ENCODE measurements at places on chromosomes 3 and 15. TPM values are rescaled to one million over a fixed set of nuclear protein-coding genes. Genes with fewer than 3 reads are reported as not detected.
A peak's percentile ranks its signal among the peaks of the same experiment; 100 is the strongest.

DNA sequence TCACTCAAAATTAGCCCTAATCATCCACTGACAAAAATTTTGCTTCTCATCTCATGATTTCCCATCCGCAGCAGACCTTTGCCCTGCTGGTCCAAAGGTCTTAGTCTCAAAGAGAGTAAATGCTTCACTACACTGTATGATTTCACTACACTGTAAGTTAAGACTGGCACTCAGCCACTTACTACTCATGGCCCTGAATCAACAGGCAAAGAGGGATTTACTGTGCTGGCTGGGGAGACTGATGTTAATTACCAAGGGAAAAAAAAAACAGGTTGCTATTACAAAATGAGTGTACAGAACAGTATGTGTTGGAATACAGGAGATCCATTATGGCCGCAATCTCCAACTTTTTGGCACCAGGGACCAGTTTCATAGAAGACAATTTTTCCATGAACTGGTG, 214.8 kb downstream of the ZMAT3 start:
- H3K4me1 ChIP-seq, result no peaks in the 10 kb centered on the region
- H3K27ac ChIP-seq, result no peak overlapping the region
- no peak for DNase-seq
- H3K4me3 ChIP-seq, result no peak overlapping the region
- no peaks in the 10 kb centered on the region for H3K36me3 ChIP-seq

GRCh38 chr15:43524254-43524845, 6.9 kb downstream of the MAP1A start:
- H3K27ac ChIP-seq, result no peak overlapping the region
- peaks cover 4% of the 10 kb centered on the region for H3K4me1 ChIP-seq
- H3K4me3 ChIP-seq, result no peak overlapping the region
- no peak for DNase-seq
- H3K27me3 ChIP-seq, result no peaks in the 10 kb centered on the region

- peaks cover 75% of the 10 kb centered on the region for H3K27me3 ChIP-seq
- no peaks in the 10 kb centered on the region for H3K4me1 ChIP-seq
- no peak overlapping the region for H3K27ac ChIP-seq
- H3K4me3 ChIP-seq, result peak overlapping the region; percentile 48
Measured at GRCh38 chr3:12005951-12006625, 1.9 kb downstream of the SYN2 start.

DNA sequence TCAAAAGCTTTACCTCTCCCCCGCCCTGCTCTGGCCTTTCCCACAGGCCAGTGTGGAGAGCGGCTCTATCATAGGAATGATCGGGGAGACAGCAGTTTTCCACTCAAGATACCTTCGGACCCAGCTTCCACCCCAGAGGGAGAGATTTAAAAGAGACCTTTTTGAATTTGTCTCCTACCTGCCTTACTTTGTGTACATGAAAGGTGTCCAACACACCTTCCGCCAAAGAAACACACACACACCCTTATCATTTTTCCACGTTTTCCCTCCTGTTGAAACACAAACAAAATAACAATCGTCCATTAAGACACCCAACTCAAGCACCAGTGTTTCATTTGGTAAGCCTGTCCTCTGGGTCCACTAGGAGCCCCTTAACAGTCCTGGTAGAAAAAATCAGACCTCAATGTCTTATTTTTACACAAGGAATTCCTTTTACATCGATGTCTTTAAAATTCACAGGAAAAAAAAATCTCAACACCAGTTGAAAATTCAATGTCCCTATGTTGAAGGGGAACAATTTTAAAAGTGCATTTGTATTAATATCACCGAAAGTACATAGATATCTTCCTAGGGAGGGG, 4.0 kb downstream of the HES1 start:
- H3K4me1 ChIP-seq, result peaks cover 50% of the 10 kb centered on the region
- H3K36me3 ChIP-seq, result peaks cover 7% of the 10 kb centered on the region
- DNase-seq, result no peak
- peak overlapping the region; percentile 90 for H3K4me3 ChIP-seq
- H3K27ac ChIP-seq, result peak overlapping the region; percentile 90

DNA sequence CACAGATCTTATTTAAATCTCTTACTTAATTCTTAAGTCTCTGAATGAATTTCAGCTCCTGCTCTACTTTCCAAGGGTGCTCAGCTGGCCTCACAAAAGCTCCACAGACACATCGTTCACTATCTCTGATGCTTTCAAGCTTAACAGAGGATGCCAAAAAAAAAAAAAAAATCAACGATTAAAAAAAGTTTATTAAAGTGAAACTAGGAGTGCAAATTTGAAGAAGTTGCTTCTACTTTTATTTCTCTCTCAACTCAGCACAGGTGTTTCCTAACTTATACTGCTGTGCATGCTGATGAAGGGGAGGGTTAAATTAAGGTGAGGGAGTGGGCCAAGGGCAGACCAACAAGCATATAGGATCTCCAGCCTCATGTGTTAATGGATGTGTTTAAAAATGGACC, 157.2 kb downstream of the TIGIT start:
- no peak overlapping the region for H3K4me3 ChIP-seq
- H3K27me3 ChIP-seq, result peaks cover 8% of the 10 kb centered on the region
- peak overlapping the region; percentile 68 for H3K27ac ChIP-seq
- H3K36me3 ChIP-seq, result no peaks in the 10 kb centered on the region
- H3K4me1 ChIP-seq, result peaks cover 44% of the 10 kb centered on the region

DNA sequence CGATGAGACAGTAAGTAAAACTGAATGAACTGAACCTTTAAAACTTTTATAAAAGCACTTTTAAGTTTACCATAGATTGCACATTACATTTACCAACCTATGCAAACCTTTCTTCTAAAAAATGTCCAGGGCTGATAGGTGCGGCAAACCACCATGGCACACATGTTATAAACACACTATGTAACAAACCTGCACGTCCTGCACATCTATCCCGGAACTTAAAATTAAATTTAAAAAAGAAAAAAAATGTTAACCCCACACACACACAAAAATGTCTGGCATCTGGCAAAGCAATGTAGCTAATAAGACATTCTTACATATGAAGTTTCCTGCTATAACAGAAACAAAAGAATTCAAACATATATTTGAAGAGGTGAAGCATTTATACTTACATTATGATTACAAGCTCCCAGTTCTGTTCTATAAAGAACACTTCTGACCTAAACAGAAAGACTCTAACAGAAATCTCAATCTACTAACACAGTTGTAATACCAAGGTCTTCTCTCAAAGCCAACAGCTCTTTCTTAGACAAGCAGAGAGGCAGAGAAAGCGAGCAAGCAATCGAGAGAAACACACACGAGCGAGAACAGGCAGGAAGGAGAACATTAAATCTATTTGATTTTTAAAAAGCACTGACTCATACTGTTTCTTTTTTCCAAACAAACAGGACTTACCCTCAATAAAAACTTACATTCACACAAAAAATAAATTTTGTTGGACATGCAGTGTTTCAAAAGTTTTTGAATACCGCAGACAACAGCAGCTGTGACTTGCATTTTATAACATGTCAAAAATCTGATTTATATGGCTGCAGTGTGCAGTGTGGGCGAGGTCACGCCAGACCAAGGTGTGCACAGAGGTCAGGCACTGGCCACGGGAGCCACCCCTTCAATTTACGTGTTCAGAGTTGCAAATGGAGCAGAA, at the start of gene NRG4:
TSS of gene NRG4 (minus strand) at position 798 of the 925 bp plus-strand sequence. CDS start 1,194 bp downstream, outside the sequence.
- peaks cover 22% of the 10 kb centered on the region for H3K4me1 ChIP-seq
- no peak for DNase-seq
- H3K27ac ChIP-seq, result peak within 1 kb of the TSS; percentile 98
- peaks cover 13% of the 10 kb centered on the region for H3K36me3 ChIP-seq

DNA sequence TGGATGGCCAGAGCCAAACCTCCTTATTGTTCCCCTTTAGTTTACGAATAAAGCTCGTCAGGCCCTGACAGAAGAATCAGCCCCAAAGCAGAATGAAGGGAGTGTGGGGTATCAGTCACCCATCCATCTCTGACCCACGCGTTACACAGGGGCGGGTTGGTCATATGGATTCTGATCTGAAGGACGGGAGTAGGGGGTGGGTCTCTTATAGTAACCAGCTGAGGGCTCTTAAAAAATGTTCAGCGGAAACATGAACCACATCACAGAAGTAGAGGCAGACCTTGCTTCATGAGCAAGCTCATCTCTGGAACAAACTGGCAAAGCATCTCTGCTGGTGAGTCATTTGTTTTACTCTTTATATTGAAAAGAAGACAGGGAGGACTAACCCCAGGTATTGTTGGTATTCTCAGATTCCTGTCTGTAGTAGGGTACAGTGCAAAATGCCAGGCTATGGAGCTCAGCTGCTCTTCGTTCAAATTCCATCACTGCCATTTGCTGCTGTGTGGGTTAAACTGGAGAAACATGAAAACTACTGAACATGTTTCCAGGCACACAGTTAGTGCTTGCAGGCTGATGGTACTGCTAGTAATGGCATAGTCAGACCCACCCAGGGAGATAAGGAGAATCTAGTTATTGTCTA, at the start of gene CXCR6:
TSS of gene CXCR6 (plus strand) at position 258 of the 640 bp plus-strand sequence. CDS start 3,018 bp downstream, outside the sequence.
- peaks cover 19% of the 10 kb centered on the region for H3K4me1 ChIP-seq
- DNase-seq, result no peak
- H3K27me3 ChIP-seq, result no peaks in the 10 kb centered on the region
- H3K36me3 ChIP-seq, result peaks cover 34% of the 10 kb centered on the region
- H3K4me3 ChIP-seq, result no peak within 1 kb of the TSS

- no peak for DNase-seq
- no peaks in the 10 kb centered on the region for H3K36me3 ChIP-seq
- H3K4me1 ChIP-seq, result no peaks in the 10 kb centered on the region
Measured at GRCh38 chr15:74146277-74146800, 16.0 kb downstream of the ISLR2 start.

DNA sequence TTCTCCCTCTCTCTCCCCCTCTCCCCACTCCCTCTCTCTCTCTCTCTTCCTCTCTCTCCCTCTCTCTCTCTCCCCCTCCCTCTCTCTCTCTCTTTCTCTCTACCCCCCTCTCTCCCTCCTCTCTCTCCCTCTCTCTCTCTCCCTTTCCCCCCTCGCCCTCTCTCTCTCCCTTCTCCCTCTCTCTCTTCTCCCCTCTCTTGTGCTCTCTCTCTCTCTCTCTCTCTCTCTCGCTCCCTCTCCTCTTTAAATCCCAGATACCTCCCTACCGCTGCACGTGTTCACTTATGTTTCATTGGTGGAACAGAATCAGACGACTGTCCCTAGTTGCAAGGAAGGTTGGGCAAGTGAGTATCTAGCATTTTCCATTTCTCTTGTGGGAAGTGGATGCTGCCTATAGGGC, 166.5 kb downstream of the EBLN2 start:
- H3K4me3 ChIP-seq, result no peak overlapping the region
- no peak overlapping the region for H3K27ac ChIP-seq
- peaks cover 2% of the 10 kb centered on the region for H3K27me3 ChIP-seq

DNA sequence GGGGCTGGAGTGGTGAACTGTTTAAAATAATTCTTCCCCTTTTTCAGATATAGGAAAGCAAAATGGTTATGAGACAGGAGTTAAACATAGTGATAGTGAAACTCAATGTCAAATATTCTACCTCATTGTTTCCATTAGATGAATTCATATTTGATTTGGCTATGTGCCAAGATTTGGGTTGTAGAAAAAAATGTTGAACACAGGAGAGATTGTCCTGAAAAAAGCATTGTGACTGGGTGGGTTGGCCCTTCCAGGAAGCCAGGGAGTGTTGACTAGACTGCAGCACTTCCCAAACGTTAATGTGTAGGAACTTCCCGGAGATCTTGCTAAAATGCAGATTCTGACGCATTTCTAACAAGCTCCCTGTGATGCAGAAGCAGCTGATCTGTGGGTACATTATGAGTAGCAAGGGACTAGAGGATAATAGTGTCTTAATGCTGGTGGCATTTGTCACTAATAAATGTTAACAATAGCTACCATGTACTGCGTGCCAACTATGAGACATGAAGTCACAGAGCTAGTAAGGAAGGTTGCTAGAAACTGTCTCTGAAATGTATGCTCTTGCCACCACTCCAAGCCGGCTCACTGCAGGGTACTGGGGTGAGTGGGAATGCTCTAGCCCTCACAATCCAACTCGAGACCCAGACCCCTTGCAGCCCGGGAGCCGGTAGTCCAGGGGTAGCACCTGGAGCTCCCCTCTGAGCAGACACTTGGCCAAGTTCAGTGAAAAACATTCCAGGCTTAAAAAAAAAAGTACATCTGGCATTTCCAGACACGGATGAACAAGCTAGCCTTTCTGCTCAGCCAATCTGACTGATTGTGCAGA, 120.6 kb downstream of the CD47 start:
- no peaks in the 10 kb centered on the region for H3K36me3 ChIP-seq
- no peak overlapping the region for H3K4me3 ChIP-seq
- DNase-seq, result no peak

- H3K4me1 ChIP-seq, result peaks cover 15% of the 10 kb centered on the region
- peaks cover 60% of the 10 kb centered on the region for H3K27me3 ChIP-seq
- DNase-seq, result no peak
- no peak overlapping the region for H3K4me3 ChIP-seq
- no peak overlapping the region for H3K27ac ChIP-seq
- H3K36me3 ChIP-seq, result no peaks in the 10 kb centered on the region
Measured at GRCh38 chr15:70480196-70480856, 283.0 kb downstream of the UACA start.

DNA sequence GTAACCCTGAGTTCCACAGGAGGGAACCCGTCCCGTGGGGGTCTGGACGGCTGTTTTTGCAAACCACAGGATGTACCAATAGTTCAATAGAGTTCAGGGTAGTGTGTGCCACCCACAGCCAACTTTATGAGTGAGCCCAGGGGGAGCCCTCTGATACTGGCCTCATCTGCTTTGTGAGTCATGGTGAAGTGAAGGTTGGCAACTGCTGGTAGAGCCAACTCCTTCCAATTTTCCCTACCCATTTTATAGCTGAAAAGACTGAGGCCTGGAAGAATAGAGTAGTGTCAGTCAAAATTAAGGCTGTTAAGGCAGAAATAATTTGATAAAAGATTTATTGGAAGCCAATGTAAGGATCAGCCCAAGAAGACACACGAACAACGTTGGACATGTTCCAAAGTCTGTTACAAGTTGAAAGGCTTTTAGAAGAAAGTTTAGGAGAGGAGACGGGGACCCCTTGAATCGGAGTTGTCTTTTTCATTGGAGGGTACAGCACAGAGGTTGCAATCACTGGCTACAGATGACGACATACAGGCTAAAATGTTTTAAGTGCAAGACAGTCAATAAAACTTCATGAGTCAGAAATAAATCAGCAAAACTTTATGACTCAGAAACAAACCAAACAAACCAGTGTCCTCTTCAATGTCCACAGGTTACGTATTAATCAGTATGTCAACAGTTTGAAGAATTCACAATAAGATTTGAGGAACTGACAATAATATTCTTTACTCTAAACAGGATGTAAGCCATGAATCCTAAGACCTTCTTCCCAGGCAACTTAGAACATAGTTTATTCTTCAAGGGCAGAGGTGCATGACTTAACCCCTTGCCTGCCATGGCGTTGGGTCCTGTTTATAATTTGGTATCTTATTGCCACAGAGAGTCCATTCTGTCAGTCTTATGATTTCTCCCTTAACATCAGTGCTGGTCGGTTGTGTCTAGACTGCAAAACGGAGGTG, 62.9 kb upstream of the NR2E3 start:
- DNase-seq, result no peak
- H3K4me3 ChIP-seq, result no peak overlapping the region
- H3K4me1 ChIP-seq, result peaks cover 15% of the 10 kb centered on the region
- no peaks in the 10 kb centered on the region for H3K27me3 ChIP-seq
- H3K27ac ChIP-seq, result no peak overlapping the region

GRCh38 chr15:41861736-41862356, 23.2 kb downstream of the PLA2G4B start:
- no peaks in the 10 kb centered on the region for H3K36me3 ChIP-seq
- DNase-seq, result no peak
- no peaks in the 10 kb centered on the region for H3K27me3 ChIP-seq

Gene CAMK2N2
- total RNA-seq, result 0.16 TPM

Gene LSMEM2
- 0.38 TPM for total RNA-seq

Gene CHMP2B
- 27.4 TPM for total RNA-seq

Gene GP5
- 0.11 TPM for total RNA-seq

Gene RTP3
- total RNA-seq, result not detected

Gene C15orf39
- 62.2 TPM for total RNA-seq

Gene CLRN1
- not detected for total RNA-seq

Measured in mesothelial cell of epicardium (in vitro differentiated cells).